ENCODE measurements at places on chromosomes 12 and 14.
A peak's percentile ranks its signal among the peaks of the same experiment; 100 is the strongest.

DNA sequence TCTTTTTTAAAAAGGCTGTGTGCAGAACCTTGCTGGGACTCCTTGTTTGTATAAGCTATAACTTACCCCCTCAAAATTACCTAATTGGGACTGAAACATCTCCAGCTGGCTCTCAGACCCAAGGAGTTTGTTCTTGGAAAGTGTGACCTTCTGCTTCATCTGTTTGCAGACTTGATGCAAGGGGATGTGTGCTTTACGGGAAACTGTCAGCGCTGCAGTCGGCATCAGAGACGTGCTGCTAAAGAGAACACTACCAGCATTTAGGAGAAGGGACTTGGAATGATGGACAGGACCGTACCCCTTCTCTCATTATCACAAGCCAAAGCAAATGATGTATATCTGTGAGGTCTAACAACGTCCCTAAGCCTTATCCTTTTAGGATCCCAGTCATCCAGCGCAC, 174.2 kb upstream of the PARP11 start:
- DNase-seq: no peak

DNA sequence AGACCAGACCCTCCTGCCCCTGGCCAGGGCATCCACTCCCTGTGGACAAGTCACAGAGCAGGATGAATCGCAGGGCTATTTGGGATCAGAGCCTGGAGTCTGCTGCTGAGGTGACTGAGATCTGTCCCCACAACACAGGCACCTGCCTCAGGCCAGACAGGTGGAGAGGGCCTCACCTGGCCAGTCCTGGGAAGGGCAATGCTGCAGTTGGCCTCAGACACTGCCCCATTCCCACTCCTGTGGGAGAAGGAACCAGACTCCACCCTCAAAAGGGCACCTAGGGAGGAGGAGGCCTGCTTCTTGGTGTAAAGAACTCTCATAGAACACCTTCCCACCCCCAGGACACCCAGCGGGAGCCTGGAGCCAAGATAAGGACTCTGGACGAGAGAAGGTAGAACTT, 48.3 kb upstream of the PLEKHG6 start:
- DNase-seq: no peak

DNA sequence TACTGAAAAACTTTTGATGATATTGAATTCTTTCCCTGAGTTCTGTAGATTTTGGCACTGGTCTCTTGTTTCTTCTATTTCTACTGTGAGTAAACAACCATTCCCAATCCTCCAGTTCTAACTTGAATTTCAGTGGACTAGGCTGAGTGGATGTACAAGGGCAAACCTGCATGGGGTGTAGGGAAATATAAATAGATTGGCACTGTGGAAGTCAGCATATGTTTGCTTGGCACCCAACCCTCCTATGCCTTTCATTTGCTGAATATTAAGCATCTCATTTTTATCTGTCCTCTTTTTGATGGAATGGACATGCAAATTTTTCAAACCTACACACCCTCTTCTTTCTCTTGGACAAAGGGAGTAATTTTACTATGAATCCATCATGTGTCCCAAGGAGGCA, 828.3 kb downstream of the DIO2 start:
- no peak for DNase-seq

- DNase-seq: no peak
These were observed 16.3 kb downstream of the NDUFA9 start for GRCh38 chr12:4665236-4665635.

DNA sequence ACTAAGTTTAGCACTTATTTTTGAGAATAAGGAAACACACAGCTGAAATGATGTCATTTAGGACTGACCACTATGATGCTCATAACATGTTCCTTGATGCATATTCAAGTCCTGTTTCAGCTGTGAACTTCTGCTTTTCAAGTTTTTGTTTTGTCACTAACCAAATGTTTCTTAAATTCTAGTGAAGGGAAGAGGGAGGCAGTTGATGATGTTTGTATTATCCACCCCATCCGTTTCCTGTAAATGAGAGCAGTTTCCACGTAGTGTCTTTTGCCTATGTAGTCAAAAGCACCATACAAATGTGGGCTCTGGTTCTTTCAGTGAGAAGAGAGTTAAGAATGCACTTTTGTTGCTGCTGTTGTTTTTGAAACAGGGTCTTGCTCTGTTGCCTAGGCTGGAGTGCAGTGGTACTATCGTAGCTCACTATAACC, 491.8 kb downstream of the PCNX1 start:
- no peak for DNase-seq

- no peak for DNase-seq
These were observed 706 bp upstream of the DIO2 start for GRCh38 chr14:80212023-80212397.

DNA sequence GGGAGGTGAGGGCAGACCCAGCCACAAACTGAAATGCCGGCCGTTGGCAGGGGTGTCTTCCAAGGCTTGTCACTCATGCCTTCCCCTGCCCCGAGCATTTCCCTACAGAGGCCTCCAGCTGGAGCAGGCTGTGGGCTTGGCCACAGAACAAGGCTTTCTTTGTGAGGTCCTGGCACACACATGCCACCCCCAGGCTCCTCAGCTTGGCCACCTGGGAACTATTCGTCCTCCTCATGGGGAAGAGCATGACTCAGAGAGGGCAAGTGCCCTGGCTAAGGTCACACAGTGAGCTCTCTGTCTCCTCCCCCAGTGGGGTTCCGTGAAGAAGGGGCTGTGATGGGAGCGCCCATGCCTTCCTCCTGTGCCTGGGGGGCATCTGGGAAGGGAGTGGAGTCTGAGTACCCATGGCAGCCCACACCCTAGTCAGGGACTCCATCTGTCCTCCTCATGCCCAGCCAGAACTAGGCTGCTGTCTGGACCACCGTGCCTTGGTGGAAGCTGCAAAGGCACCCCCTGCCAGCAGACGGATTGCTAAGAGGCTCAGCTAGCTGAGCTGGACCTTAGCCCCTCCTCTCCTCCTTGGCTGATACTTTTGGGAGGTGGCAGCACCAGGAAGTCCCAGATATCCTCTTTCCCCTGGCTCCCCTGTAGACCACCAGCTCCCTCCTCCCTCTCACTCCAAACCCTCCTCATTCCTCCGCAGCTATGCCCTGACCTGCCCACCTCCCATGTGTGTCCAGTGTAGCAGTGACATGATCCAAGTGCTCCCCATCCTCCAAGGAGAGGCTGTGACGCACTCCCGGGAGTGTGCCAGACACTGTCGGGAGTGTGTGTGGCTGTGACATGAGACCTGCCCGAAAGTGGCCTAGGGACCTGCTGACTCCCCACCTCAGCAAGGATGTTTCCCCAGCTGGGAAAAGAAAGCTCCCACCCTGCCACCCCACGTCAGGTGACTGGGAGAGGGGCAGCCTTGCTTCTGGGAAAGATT, 21.4 kb downstream of the ABCB9 start:
- no peak for DNase-seq

DNA sequence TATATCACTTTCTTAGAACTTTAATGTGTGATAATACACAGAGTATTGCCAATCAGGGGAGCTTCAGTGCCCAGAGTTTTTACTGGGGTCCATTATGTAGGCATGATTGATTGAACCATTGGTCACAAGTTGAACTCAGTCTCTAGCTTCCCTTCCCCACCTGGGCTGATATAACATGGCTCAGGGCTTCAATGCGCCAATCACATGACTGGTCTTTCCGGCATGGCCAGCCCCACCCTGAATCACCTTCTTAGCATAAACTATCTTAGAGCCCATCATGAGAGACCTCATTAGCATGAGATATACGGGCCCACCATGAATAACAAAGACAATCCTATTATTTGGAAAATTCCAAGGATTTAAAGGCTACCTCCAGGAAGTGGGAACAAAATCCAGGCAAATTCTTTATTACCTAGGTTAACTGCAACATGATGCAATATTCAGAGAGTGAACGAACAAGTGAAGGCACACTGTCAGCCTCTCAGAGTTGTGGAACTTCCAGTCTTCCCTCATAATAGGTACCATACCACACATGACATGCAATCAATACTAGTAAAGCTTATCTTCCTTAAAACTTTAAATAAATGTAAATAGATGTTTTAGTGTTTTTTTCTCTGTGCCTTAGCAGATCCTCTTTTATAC, 3.2 kb upstream of the CLEC4A start:
- no peak for DNase-seq

DNA sequence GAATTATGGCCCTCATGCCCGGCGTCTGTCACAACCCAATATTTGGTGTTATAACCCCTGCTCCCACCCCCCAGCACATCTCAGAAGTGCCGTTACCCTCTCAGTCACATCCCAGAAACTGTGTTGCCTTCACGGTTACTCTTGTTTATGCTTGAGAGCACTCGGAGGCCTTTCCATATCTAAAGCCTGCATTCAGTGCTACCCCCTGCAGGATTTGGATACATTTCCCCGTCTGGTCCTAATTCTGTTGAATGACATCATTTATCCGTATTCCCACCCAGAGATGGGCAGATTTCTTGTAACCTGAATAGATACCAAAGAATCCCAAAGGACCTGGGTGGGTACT, 19.1 kb upstream of the FOS start:
- no peak for DNase-seq

GRCh38 chr12:27821259-27821973, 41.4 kb upstream of the MANSC4 start:
- DNase-seq: no peak

DNA sequence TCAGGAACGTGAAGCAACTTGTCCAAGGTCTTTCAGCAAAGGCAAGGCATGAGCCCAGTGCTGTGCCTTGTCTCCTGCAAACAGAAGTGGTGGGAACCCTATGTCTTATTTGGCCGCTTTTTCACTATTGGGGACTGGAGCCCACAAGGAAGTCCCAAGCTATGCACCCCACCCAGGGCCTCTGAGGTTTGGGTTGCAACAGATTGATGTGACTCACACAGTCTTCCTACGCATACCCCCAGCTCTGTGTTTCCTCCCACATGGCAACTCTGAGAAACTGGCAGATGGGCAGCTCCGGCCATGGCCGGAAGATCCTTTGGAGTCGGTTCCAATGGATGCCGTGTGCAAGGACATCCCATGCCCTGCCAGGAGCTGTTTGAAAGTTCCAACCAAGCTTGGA, 28.3 kb upstream of the CMKLR1 start:
- DNase-seq: no peak

- DNase-seq: no peak
These were observed 186.9 kb downstream of the EMP1 start for GRCh38 chr12:13383379-13383778.

DNA sequence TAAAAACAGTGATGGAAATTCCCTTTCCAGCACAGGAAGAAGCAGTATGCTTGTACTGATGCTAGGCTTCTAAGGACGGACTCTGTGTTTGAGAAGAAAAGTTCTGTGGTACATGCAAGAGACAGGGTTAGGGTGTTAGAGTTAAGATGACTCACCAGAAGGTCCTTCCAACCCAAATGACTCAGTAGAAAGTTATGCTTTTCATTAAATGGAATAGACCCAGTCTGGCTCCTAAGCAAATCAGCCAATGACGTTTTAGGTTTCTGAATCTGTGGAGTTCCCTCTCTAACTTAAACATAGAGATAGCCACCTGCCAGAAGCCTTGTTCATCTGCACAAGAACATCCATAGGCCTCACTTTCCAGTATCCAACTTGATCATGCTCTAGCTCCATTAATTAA, 5.7 kb downstream of the PTHLH start:
- DNase-seq: no peak

DNA sequence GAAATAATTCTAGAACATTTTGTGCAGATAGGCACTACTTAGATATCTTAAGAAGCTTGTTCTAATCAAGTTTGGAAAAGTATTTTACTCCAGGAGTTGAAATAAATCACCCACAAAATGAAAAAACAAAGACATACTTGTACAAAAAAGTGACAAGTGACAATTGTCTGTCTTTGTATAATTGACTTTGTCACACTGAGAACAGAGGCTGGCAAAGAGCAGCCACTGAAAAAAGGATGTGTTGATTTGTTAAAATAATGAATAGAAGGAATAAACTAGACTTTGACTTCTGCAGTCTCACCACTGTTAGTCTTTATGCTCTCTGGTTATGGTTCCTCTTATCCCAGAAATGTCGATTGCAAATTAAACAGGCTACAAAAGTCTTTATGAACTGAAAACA, 77.6 kb downstream of the PTPRR start:
- DNase-seq: peak; percentile 1

GRCh38 chr14:89129570-89129969, 287.5 kb downstream of the FOXN3 start:
- peak; percentile 1 for DNase-seq

DNA sequence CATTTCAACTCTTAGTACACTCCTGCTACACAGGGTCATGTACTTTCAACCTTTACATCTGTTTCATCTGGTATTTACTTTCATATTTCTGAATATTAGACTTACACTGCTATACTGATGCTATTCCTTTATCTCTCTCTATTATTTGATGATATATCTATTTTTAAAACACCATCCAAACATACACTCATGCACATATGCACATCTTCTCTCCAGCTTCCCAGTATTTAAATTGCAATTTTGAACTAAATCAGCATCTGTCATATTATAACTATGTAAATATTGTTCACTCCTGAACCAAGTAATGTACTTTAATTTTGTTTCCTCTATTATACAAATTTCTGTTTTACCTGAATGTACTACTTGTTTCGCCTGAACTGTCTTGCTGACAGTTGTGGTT, 293.6 kb upstream of the FLRT2 start:
- no peak for DNase-seq

DNA sequence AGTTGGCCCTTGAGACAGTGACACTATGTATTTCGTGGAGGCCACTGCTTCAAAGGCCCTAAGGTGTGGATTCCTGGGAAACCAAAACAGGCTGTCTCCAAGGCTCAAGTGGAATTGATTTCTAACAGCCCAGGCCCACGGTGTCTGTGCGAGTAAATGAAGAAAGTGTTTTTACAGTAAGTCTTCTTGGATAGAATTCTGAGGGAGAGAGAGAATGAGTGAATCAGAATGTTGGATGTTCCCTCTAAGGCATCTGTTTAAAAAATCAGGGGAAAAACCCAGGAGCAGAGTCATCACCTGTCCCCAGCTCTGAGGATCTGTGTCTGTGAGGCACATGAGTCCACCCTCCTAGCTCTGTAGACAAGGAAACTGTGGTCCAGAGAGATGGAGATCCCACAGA, 22.3 kb upstream of the BDKRB1 start:
- no peak for DNase-seq
